NCI-H1417 (cell line): ENCODE measurements at places on chromosomes 3 and 15.

DNA sequence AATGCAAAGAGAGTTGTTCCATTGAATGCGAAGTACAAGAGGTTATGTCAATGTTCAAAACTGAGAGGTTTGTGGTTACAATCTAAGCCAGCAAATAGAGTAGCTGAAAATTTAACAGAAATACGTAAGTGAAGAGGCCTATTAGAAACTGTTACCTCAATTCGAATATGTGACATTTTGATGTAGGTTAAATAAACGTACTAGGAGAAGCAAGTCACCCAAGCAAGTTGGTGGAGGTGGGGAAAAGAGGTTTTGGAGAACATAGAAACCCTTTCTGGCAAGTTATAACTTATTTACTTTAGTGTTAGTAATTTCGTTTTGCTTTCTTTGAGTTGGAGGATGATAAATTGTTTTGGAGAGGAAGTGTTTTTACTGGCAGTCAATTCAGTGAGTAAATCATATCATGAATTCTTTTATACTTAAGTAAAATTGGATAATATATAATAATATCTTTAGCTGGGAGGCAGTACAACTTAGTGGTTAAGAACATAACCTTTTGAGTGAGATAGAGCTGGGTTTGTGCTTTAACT, 91.2 kb upstream of the NAALADL2 start:
- DNase-seq, result no peak

GRCh38 chr15:82106679-82107078, 60.9 kb upstream of the MEX3B start:
- DNase-seq, result no peak

DNA sequence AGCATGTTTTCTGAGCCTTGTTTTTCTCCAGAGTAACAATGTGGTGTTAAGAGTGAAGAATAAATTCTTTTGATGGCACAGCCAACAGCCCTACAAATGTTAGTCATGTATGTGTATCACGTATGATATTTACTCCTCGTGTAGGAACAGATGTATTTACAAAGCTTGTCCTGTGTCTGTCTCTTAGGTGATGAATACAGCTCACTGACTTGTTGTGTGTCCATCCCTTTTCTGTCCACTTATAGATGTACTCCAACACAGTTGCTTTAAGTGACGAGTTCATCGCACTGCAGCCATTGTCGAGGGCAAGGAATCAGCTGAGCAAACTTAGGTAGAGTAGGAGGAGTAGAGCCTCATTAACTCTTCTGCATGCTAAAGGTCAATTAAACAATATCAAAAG, 78.1 kb downstream of the DCUN1D1 start:
- DNase-seq, result no peak

DNA sequence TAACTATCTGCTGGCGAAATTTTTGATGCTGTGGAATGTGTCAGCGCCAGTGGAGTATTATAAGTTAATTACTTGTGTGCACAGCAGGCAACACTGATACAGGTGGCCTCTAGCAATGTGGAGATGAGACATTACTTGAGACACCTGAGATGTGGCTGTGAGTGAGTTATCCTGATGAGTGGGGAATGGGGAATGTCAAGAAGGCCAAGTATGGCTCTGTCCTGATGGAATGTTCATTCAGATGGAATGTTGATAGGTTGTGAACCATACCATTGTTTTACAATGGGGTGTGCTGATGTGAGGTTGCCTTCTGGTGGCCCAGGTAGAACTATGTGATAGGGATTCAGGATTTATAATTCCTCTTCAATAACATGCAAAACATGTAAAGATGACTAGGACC, 404.8 kb downstream of the PTPRG start:
- no peak for DNase-seq

GRCh38 chr15:31842532-31843195, 187.7 kb upstream of the CHRNA7 start:
- no peak for DNase-seq

DNA sequence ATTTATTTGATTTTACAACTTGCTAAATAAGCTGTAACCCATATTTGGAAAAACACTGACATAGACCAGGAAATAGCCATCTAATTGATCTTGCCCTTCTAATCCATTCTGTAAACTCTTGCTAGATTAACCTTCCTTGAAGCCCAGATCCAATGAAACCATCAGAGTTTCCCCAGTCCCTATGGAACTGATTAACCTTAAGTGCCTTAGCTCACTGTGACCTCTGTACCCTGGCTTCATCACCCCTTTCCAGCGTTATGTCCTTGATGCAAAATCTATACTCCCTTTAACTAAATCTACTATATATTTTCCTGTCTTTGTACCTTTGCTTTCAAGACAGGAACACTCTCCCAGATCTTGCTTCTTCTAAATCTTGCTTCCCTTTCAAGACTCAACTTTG, 42.9 kb upstream of the CADPS start:
- no peak for DNase-seq

DNA sequence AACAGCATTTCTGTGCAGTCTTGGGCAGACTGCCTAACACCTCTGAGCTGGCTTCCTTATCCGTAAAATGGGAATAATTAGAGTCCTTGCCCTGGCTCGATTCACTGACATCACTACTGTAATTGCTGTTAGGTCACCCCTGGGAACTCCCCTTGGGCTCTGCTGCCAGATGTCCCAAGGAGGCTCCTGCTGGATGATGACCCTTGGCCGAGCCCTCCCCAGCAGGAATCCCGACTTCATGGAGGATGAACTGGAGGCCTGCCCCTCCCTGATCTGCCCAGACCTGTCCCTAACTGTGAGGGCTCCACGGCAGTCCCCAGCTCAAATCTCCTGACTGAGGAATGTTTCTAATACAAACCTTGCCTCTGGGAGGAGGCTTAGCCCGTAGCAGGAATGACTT, 18.0 kb downstream of the ESYT3 start:
- DNase-seq, result no peak

DNA sequence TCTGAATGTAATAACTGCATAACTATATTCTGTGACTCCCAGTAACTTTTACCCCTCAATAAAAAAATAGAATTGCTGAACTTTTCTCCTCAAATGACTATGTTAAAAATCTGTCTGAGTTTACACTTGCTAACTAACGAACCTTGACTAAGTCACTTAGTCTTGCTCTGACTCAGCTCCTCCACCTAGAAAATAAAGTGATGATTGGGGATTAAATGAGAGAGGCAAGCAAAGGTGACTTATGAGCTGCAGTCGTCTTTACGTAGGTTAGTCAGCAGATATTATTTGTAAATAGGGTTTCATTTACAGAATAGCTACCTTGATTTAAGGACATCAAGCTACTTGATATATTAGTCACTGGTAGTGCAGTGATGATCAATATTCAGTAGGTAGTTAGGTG, 476.9 kb downstream of the MECOM start:
- no peak for DNase-seq

DNA sequence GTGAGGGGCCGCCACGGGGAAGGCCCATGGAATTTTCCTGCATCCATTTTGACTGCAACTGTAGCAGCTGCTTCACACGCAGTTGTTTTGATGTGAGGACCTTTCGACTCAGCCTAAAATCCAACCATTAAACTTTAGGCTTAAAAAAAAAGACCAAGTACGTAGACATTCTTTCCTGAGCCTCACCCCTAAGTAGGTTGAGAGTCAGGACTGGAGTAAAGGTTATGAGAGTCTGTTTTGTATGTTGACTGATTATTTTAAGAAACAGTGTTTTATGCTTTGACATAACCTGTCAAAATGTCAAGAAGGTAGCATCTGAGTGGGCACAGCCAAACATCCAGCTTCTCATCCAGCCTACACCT, 45.7 kb upstream of the AMOTL2 start:
- no peak for DNase-seq

GRCh38 chr15:52520421-52520820, 8.3 kb downstream of the MYO5A start:
- DNase-seq, result no peak

DNA sequence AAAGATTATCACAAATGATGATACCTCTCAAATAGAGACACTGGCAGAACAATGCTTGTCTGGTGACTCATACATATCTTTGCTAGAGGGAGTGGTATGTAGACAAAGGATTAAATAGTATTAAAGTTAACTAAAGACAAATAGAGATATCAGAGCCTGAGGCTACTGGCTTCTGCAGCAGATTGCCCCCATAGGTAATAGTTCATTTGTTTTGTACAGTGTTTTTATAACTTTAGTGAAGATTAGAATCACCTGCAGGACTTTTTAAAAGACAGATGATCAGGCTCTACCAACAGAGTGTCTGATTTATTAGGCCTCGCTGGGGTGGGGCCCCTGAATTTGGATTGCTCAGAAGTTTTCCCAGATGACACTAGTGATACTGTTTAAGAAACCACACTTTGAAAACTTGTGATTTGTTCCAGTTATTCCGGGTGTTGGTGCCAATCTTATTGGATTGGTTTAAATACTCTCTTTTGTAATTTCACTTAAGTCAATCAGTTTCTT, 96.4 kb downstream of the NAALADL2 start:
- DNase-seq, result no peak

- DNase-seq, result no peak
These were observed 75.2 kb downstream of the ESYT3 start for GRCh38 chr3:138509586-138509985.

GRCh38 chr15:77024273-77025082, 29.6 kb downstream of the PSTPIP1 start:
- peak; percentile 54 for DNase-seq
